ENCODE measurements at places on chromosomes 11 and 22.
A peak's percentile ranks its signal among the peaks of the same experiment; 100 is the strongest.

DNA sequence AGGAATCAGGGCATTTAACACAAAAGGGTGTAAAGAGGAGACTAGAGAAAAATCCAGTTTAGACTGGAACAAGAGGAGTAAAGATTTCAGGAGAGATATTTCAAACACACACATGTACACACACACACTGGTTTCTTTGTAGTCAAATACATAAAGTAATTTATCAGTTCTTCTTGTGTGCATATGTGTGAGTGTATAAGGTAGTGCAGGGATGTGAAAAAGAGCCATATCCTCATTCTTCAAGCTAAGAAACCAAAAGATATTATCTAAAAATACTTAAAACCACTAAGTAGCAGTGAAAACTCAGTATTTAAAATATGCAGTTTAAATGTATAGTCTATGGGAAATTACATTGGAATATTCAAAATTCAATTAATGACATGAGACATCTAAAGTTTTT is 52.5 kb upstream of the CARD18 start:
- DNase-seq, result no peak

DNA sequence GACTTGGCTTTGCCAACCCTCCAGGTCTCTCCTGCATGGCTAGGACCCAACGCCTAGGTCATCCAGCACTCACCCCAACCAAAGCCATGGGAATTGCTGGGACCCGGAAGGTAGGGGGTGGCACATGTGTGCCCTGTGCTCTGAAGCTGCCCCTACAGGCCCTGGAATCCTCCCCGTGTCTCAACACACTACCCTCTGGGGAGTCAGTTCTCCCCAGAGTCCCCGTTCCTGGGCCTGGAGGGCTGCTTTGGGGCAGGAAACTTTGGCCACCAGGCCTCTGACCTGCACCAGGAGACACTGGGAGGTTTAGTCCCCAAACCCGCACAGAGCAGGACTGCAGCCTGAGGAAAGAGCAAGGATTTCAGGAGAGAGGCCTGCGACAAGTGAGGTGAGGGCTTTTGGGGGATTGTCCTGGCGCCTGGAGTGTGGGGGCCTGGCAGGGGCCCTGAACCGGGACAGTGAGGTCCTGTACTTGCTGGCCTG is 495 bp upstream of the IFITM1 start:
- no peak for DNase-seq

GRCh38 chr11:12024254-12024926 is 16.0 kb upstream of the DKK3 start:
- DNase-seq, result no peak

- no peak for DNase-seq
Observed at GRCh38 chr11:121587182-121587581, 134.4 kb upstream of the SORL1-AS1 start.

DNA sequence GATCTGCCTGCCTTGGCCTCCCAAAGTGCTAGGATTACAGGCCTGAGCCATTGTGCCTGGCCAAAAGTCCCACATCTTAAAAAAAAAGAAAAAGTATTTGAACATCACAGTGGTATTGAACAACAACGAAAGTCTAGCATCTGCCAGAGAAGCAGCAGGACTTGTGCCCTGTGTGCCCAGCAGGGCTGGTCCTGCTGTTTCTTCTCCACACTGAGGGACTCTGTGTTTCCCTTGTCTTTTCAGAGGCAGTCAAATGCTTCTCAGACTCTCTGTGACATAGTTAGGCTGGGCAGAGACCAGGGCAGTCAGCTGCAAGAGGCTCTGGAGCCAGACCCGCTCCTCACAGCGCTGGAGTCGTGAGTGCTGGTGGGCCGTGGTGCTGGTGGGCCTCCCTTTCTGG is 56.2 kb downstream of the SBF1 start:
- no peak for DNase-seq

- DNase-seq, result no peak
Observed at GRCh38 chr11:14924318-14924717, 32.3 kb upstream of the CYP2R1 start.

DNA sequence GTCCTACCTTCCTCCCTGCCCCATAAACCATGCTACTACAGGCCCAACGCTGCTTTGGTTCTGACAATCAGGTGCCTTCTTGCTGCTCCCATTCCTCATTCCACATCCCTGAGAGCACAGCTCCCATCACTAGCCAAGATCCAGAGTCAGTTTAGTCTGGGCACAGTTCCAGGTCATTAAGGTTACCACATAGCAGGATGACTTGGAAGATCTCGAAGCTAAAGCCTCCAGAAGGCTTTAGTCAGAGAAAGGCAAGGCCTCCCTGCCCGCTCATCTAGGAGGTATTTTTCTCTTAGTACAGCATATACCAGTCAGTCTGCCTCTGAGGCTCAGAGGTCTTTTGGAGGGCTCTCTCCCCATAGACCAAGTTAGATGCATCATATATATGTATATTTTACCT is 30.3 kb downstream of the TRIM66 start:
- DNase-seq, result peak; percentile 98

DNA sequence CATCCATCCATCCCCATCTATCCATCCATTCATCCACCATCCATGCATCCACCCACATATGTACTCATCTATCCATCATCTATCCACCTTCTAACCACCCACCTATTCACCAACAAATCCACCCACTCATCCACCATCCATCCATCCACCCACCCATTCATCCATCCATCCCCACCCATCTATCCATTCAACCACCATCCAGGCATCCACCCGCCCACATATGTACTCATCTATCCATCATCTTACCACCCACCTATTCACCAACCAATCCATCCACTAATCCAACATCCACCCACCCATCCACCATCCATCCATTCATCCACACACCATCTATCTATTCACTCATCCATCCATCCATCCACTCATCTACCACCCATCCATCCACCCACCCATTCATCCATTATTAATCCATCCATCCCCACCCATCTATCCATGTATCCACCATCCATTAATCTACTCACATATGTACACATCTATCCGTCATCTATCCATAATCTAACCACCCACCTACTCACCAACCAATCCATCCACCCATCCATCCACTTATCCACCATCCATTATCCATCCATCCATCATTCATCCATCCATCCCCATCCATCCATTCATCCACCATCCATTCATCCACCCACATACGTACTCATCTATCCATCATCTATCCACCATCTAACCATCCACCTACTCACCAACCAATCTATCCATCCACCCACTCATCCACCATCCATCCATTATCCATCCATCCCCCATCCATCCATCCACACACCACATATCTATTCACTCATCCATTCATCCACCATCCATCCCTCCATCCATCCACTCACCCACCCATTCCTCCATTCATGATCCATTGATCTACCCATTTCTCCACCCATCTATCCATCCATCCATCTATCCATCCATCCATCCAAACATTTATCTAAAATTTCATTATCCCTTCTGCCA is 940.0 kb downstream of the BRD1 start:
- DNase-seq, result no peak

- DNase-seq, result peak; percentile 28
Observed at GRCh38 chr11:36056160-36056751, 112.4 kb downstream of the LDLRAD3 start.
